ENCODE measurements at places on chromosomes 16 and 17. TPM values are rescaled to one million over a fixed set of nuclear protein-coding genes. Genes with fewer than 3 reads are reported as not detected.

- peak overlapping the region; percentile 80 for H3K27ac ChIP-seq
- DNase-seq: no peak
- no peaks in the 10 kb centered on the region for H3K36me3 ChIP-seq
Measured at GRCh38 chr17:7550344-7550743, 1.5 kb downstream of the TNFSF12 start.

DNA sequence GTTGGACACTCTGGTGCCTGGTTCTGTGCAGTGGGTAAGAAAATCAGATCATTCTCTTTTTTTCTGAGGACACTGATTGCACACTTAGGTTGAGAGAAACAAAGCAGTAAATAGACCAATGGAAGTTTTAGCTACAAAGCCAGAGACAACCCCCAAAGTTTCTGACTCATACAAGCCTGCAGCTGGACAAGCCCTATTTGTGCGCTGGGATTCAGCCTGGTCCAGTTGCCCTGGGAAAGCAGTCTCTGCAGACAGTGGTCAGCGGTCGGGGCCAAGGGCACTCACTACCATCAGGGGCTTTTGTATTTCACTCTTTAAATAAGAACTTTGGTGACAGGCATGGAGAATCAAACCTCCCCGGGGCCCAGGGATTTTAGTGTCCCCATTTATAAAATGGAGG lies 6.0 kb upstream of the RHBDL3 start:
- H3K4me3 ChIP-seq: no peak overlapping the region
- no peaks in the 10 kb centered on the region for H3K27me3 ChIP-seq
- H3K27ac ChIP-seq: no peak overlapping the region
- peaks cover 30% of the 10 kb centered on the region for H3K4me1 ChIP-seq
- H3K36me3 ChIP-seq: no peaks in the 10 kb centered on the region

DNA sequence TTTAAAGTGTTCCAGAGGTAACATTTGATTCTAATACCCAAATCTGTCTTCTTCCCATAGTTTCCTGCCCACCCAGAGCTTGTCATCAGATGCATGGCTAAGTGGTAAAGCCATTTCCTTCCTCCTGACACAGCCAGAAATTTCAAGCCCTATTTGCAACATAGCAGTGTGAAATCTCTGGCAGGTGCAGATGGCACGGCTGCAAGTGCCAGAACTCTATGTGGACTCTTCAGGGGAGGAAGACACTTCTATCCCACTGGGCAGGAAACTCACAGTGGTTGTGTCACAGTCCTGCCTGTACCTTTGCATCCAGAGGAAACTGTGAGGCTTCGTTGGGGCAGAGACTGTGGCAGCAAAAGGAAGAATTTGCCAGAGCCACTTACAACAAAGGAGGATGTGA lies 13.2 kb downstream of the DYNLRB2 start:
- no peak overlapping the region for H3K4me3 ChIP-seq
- H3K27ac ChIP-seq: no peak overlapping the region
- no peaks in the 10 kb centered on the region for H3K27me3 ChIP-seq
- DNase-seq: no peak
- no peaks in the 10 kb centered on the region for H3K36me3 ChIP-seq

DNA sequence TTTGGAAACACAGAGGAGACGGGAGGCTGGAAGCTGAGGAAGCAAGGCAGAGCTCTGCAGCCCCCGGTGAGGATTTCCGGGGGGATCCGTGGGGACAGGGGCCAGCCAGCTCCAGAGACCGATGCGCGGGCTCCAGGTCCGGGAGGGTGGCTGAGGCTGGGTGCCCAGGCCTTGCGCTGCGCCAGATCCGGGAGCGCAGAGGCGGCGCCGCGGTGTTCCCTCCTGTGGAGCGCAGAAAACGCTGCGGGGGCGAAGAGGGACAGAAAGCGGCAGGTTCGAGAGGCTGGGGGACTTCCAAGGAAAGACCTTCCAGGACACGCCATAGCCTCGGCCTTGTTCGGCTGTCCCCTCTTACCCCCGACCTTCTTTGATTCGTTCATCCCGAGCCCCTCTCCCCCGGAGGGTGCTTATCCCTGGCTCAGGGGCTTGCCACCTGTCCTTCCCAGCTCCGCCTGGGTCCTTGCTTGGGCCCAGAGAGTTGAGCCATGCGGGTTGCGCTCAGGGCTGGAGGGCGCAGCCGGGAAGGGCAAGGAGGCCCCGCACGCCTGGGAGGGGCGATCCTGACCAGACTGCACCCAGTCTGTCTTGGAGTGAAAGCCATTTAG lies 697 bp upstream of the SHISA9 start:
- DNase-seq: no peak
- peaks cover 22% of the 10 kb centered on the region for H3K27me3 ChIP-seq

PTX4 gene
- total RNA-seq: not detected

OTOP2 gene
- not detected for total RNA-seq

DNA sequence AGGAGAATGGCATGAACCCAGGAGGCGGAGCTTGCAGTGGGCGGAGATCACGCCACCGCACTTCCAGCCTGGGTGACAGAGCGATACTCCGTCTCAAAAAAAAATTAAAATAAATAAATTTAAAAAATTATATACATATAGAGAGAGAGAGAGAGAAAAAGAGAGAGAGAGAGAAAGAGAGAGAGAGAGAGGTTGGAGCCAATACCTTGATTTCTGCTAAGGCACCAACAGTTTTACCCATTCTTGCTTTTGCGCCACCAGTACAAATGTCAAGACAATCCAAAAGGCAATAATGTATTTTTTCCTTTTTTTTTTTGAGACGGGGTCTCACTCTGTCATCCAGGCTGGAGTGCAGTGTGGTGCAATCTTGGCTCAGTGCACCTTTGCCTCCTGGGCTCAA lies 17.2 kb downstream of the BRIP1 start:
- no peak for DNase-seq
- H3K4me3 ChIP-seq: no peak overlapping the region
- no peaks in the 10 kb centered on the region for H3K4me1 ChIP-seq
- no peak overlapping the region for H3K27ac ChIP-seq
- H3K36me3 ChIP-seq: no peaks in the 10 kb centered on the region

- H3K4me3 ChIP-seq: no peak overlapping the region
- no peak for DNase-seq
- no peaks in the 10 kb centered on the region for H3K27me3 ChIP-seq
- peak overlapping the region; percentile 52 for H3K27ac ChIP-seq
Measured at GRCh38 chr17:38434178-38434665, 6.0 kb downstream of the ARHGAP23 start.

GFAP gene
- 4.6 TPM for total RNA-seq

DNA sequence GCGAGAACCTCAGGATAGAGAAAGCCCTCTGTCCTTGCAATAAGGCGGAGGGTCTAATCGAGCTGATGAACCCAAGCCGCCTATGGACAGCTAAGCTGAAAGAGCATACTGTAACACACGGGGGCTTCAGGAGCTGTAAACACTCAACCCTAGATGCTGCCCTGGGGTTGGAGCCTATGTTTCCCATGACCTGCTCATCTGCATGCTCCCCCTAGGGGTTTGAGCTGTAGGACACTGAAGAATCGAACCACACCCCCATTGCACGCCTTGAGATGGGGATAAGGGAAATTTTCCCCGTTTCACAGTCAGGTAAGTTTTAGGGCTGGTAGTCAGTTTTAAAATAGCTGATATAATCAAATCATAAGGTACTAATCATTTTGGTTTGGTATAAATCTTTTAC lies 675.6 kb upstream of the CDH8 start:
- no peaks in the 10 kb centered on the region for H3K4me1 ChIP-seq
- H3K27ac ChIP-seq: no peak overlapping the region
- no peaks in the 10 kb centered on the region for H3K27me3 ChIP-seq
- no peaks in the 10 kb centered on the region for H3K36me3 ChIP-seq
- H3K4me3 ChIP-seq: no peak overlapping the region

DNA sequence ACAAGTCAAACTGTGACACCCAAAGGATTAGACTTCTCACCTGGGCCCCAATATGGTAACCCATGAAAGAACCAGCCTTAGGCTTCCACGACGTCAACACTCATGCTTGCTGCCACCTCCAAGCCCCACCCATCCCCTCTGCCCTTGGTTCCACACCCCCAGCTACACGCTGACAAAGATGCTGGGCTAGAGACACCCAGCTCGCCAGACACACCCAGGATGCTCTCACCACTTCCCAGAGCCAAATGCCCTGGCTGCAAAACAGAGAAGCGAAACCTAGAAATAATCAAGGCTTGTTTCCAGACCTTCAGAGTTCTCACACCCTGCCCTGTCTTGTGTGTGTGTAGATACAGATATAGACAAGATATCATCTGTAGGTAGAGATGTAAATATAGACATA lies 26.0 kb upstream of the ADCY9 start:
- H3K27ac ChIP-seq: no peak overlapping the region
- H3K4me3 ChIP-seq: no peak overlapping the region
- no peaks in the 10 kb centered on the region for H3K27me3 ChIP-seq
- H3K36me3 ChIP-seq: no peaks in the 10 kb centered on the region

KRT15 gene
- total RNA-seq: not detected

- no peak for DNase-seq
- H3K4me1 ChIP-seq: no peaks in the 10 kb centered on the region
- H3K4me3 ChIP-seq: no peak overlapping the region
- no peak overlapping the region for H3K27ac ChIP-seq
Measured at GRCh38 chr17:61000911-61001310, 323.3 kb downstream of the BCAS3 start.

DNA sequence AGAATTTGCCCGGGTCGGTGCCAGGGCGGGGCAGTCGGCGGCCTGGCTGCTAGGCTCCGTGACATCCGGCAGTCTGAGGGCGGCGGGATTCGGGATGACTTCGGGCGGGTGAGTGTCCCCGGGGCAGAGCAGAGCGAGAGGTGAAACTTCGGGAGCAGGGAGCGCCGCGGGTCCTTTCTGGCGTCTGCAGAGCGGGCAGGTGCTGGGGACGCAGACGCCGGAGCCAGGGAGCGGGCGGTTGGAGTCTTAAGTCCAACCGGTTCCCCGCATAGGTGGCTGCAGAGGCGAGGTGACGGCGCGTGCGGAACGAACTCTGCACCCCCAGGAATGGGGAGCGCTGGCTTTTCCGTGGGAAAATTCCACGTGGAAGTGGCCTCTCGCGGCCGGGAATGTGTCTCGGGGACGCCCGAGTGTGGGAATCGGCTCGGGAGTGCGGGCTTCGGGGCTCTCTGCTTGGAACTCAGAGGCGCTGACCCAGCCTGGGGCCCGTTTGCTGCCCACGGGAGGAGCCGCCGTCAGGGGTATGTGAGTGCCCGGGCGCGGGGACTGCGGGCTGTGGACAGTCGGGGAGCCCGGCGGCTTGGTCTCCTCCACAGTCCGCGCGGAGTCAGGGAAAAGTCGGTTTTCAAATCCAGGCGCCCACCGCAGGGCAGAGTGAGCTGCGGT lies at the start of gene B4GALNT2:
TSS of gene B4GALNT2 (plus strand) at position 71 of the 666 bp plus-strand sequence. CDS start at position 95, 24 bp downstream.
- DNase-seq: no peak
- H3K4me1 ChIP-seq: no peaks in the 10 kb centered on the region
- H3K27me3 ChIP-seq: peaks cover 15% of the 10 kb centered on the region
- H3K36me3 ChIP-seq: no peaks in the 10 kb centered on the region
- H3K4me3 ChIP-seq: no peak within 1 kb of the TSS

GRCh38 chr16:85556456-85557082 lies 56.6 kb upstream of the GSE1 start:
- H3K27ac ChIP-seq: peak overlapping the region; percentile 92
- peak overlapping the region; percentile 56 for H3K4me3 ChIP-seq
- no peaks in the 10 kb centered on the region for H3K27me3 ChIP-seq

DNA sequence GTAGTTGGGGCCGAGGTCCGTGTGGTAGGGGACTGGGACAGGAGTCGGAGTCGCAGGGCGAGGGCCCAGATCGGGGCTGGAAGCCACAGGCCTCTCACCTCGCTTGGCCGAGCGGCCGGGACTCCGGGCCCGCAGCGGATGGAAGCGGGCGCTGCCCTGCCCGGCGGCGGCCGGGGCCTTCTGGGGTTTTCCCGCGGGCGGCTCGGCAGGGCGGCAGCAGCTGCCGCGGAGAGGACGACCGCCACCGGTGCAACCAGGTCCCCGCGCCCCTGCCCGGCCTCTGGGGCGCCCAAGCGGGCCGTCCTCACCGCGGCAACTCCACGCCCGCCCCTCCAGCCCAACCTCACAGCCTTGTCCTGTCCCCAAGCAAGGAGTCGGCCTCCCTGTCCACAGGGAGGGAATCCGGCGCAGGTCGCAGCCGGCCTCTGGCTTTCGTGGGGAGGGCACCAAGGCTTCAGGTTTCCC lies 15.6 kb upstream of the UTP6 start:
- no peaks in the 10 kb centered on the region for H3K27me3 ChIP-seq
- no peaks in the 10 kb centered on the region for H3K4me1 ChIP-seq
- H3K27ac ChIP-seq: no peak overlapping the region

LHX1 gene
- total RNA-seq: not detected

- H3K36me3 ChIP-seq: no peaks in the 10 kb centered on the region
- H3K27me3 ChIP-seq: no peaks in the 10 kb centered on the region
- H3K27ac ChIP-seq: no peak overlapping the region
- DNase-seq: no peak
Measured at GRCh38 chr17:3740611-3741073, 16.9 kb downstream of the HASPIN start.
